ENCODE measurements at places on chromosomes 2 and 18. TPM values are rescaled to one million over a fixed set of nuclear protein-coding genes. Genes with fewer than 3 reads are reported as not detected.

GRCh38 chr2:9355716-9356115 is 67.6 kb downstream of the ITGB1BP1 start:
- peaks cover 6% of the 10 kb centered on the region for H3K36me3 ChIP-seq
- no peak for DNase-seq
- H3K27me3 ChIP-seq: no peaks in the 10 kb centered on the region
- no peak overlapping the region for H3K27ac ChIP-seq

- H3K4me3 ChIP-seq: no peak overlapping the region
- DNase-seq: peak; percentile 58
- peaks cover 5% of the 10 kb centered on the region for H3K4me1 ChIP-seq
- no peak overlapping the region for H3K27ac ChIP-seq
- no peaks in the 10 kb centered on the region for H3K27me3 ChIP-seq
Measured at GRCh38 chr2:231800493-231801091, 14.3 kb downstream of the COPS7B start.

- H3K4me1 ChIP-seq: peaks cover 23% of the 10 kb centered on the region
- no peaks in the 10 kb centered on the region for H3K36me3 ChIP-seq
- no peak overlapping the region for H3K27ac ChIP-seq
- no peak for DNase-seq
- no peaks in the 10 kb centered on the region for H3K27me3 ChIP-seq
Measured at GRCh38 chr2:20165677-20166509, 59.0 kb downstream of the SDC1 start.

CNTNAP5 gene
- total RNA-seq: not detected

GRCh38 chr18:3086871-3087270 is 73.9 kb upstream of the LPIN2 start:
- no peak overlapping the region for H3K27ac ChIP-seq
- H3K36me3 ChIP-seq: no peaks in the 10 kb centered on the region
- no peaks in the 10 kb centered on the region for H3K4me1 ChIP-seq
- no peak for DNase-seq

ATP6V1B1 gene
- total RNA-seq: 0.99 TPM

GRCh38 chr18:11994336-11994702 is 13.0 kb downstream of the IMPA2 start:
- no peak overlapping the region for H3K4me3 ChIP-seq
- H3K36me3 ChIP-seq: no peaks in the 10 kb centered on the region
- no peaks in the 10 kb centered on the region for H3K27me3 ChIP-seq

DNA sequence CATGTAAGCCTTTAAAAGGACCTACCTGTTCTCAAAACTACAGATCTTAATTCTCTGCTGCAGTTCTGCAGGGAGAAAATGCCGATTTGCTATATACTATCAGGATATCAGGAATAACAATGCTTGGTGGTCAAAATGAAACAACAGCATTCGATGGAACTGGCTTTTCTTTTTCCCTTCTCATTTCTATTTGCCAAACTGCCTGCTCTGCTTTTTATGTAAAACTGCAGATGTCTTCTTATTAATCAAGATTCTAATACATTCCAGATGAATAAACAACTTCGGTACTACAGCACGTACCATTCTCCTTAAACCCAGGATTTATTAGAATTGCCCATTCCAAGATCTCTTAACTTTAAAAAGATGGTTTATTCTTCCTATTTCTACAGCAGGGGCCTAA is 100.9 kb downstream of the ZNF521 start:
- no peak overlapping the region for H3K4me3 ChIP-seq
- H3K27ac ChIP-seq: no peak overlapping the region
- H3K36me3 ChIP-seq: no peaks in the 10 kb centered on the region
- DNase-seq: no peak
- no peaks in the 10 kb centered on the region for H3K4me1 ChIP-seq

DNA sequence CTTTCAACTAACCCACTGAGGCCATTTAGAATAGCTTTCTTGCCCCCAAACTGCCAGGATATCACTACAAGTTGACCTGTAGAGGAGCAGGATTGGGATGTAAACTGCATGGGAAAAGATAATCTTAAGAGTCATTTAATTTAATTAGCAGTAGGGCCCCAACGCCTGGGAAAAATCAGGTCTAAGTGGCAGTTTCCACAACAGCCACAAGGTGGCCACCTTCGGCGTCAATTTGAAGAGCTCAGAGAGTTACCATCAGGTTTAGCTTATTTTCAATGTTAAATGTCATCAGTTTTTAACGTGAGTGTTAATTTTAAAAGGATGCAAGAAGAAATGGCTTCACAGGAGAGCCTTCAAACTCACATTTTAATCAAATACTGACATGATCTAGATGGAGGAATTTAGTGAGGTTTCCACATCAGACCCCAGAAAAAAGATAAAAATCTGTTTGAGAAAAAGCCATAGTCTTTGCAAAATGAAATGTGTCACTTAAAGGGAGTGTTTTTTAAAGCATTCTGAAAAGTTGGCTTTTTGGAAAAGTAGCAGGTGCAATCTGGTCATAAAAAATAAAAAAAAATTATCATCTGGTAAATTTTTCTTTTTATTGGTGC is 77.3 kb upstream of the UPP2 start:
- H3K27ac ChIP-seq: no peak overlapping the region
- no peaks in the 10 kb centered on the region for H3K27me3 ChIP-seq
- H3K36me3 ChIP-seq: no peaks in the 10 kb centered on the region

CCDC150 gene
- total RNA-seq: 56.1 TPM

GRCh38 chr2:5287558-5288334 is 404.4 kb upstream of the SOX11 start:
- no peak for DNase-seq
- H3K4me3 ChIP-seq: no peak overlapping the region
- H3K36me3 ChIP-seq: no peaks in the 10 kb centered on the region
- no peak overlapping the region for H3K27ac ChIP-seq
- no peaks in the 10 kb centered on the region for H3K4me1 ChIP-seq

GRCh38 chr2:225270053-225270452 is 129.5 kb upstream of the NYAP2 start:
- no peaks in the 10 kb centered on the region for H3K4me1 ChIP-seq
- no peak for DNase-seq
- no peak overlapping the region for H3K27ac ChIP-seq
- no peak overlapping the region for H3K4me3 ChIP-seq
- H3K27me3 ChIP-seq: no peaks in the 10 kb centered on the region

GRCh38 chr18:24075767-24076597 is 61.4 kb downstream of the TTC39C start:
- H3K4me1 ChIP-seq: peaks cover 17% of the 10 kb centered on the region
- H3K36me3 ChIP-seq: no peaks in the 10 kb centered on the region
- H3K27ac ChIP-seq: no peak overlapping the region

- H3K27ac ChIP-seq: peak overlapping the region; percentile 9
- peaks cover 20% of the 10 kb centered on the region for H3K4me1 ChIP-seq
- no peaks in the 10 kb centered on the region for H3K36me3 ChIP-seq
- no peak overlapping the region for H3K4me3 ChIP-seq
Measured at GRCh38 chr2:49978341-49978740, 824.0 kb upstream of the FSHR start.

PREPL gene
- 58.8 TPM for total RNA-seq

OR6B2 gene
- total RNA-seq: not detected

SRD5A2 gene
- not detected for total RNA-seq

DNA sequence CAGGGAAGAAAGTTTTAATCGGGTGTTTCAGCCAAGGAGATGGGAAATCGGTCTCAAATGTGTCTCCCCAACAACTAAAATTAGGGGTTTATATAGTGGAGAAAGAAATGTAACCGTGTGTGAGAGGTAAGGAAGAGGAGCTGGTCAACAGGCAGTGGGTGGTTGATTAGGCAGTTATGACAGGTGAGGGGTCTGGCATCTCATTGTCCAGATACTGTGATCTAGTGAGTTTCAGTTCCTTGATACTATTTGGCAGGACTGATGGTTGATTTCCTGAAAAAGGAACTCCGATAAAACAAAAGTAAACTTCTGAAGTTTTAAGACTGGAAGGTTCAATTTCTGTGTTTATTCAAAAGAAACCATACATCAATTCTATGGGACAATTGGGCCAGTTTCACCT is 197.9 kb downstream of the LPIN1 start:
- no peak for DNase-seq
- H3K36me3 ChIP-seq: no peaks in the 10 kb centered on the region
- no peak overlapping the region for H3K27ac ChIP-seq
- no peaks in the 10 kb centered on the region for H3K27me3 ChIP-seq
- H3K4me1 ChIP-seq: no peaks in the 10 kb centered on the region

- no peaks in the 10 kb centered on the region for H3K27me3 ChIP-seq
- no peak for DNase-seq
- no peaks in the 10 kb centered on the region for H3K4me1 ChIP-seq
- H3K27ac ChIP-seq: no peak overlapping the region
Measured at GRCh38 chr2:148253685-148254084, 232.8 kb downstream of the MBD5 start.

DNA sequence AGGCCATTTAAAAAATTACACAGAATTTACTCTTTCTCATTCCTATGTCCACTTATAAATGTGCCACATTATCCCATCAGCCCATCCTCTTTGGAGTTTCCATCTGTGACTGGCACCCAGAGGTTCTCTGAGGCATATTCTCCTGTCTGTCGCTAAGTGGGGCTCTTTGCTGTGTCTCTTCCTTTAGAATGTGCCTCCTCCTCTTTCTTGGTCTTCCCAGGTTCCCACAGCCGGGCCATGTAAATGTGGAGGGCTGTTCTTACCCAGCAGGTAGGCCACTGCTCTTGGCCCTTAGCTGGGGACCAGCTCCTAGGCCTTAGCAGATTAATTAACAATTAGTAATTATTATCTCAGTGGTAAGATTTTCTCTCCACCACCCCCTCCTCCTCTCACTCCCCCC is 167.0 kb downstream of the INSIG2 start:
- H3K4me1 ChIP-seq: peaks cover 35% of the 10 kb centered on the region
- no peak overlapping the region for H3K27ac ChIP-seq
- no peaks in the 10 kb centered on the region for H3K27me3 ChIP-seq

GRCh38 chr18:62957885-62958472 is 242.6 kb downstream of the PHLPP1 start:
- H3K4me3 ChIP-seq: no peak overlapping the region
- no peaks in the 10 kb centered on the region for H3K27me3 ChIP-seq
- H3K27ac ChIP-seq: no peak overlapping the region
- DNase-seq: peak; percentile 55
- no peaks in the 10 kb centered on the region for H3K4me1 ChIP-seq

DNA sequence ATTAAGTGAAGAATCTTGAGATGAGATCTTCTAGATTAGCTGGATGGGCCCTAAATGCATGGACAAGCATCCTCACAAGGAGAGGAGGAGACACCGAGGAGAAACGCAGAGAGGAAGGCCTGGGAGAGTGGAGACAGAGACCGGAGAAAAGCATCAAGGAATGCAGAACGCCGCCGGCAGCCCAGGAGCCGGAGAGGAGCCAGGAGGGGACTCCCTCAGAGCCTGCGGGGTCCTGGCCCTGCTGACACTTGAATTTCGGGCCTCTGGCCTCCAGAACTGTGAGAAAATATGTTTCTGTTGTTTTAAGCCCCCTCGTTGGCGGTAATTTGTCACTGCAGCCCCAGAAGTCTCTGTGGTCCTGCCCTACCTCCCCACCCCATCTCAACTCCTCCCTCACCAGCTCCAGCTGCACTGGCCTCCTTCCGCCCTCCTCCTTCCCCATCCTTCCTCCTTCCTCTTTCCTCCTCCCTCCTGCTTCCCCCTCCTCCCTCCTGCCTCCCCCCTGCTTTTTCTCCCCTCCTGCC is 116.7 kb downstream of the TWIST2 start:
- no peaks in the 10 kb centered on the region for H3K4me1 ChIP-seq
- no peak overlapping the region for H3K27ac ChIP-seq
- H3K4me3 ChIP-seq: no peak overlapping the region
- no peaks in the 10 kb centered on the region for H3K36me3 ChIP-seq
- H3K27me3 ChIP-seq: no peaks in the 10 kb centered on the region

LRRC30 gene
- not detected for total RNA-seq

DNA sequence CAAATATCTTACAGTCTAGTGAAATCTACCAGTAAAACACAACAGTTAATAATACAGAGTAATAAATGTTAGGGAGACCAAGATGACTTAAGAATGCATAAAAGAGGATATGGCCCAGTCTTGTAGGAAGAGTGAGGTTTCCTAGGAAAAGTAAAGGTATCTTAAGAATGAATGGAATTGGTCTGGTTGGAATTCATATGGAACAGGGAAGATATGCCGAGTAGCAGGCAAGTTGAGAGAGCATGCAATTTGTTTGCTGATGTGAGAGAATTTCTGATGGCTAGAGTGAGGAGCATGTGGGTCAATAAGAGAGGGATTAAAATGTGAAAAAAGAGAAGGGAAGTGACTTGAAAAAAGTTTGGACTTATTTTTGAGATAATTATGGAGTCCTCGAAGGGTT is 512.9 kb upstream of the ZEB2 start:
- no peak overlapping the region for H3K4me3 ChIP-seq
- no peak overlapping the region for H3K27ac ChIP-seq
- no peak for DNase-seq
- H3K36me3 ChIP-seq: no peaks in the 10 kb centered on the region
- H3K4me1 ChIP-seq: peaks cover 6% of the 10 kb centered on the region

CPSF3 gene
- 199 TPM for total RNA-seq

DNA sequence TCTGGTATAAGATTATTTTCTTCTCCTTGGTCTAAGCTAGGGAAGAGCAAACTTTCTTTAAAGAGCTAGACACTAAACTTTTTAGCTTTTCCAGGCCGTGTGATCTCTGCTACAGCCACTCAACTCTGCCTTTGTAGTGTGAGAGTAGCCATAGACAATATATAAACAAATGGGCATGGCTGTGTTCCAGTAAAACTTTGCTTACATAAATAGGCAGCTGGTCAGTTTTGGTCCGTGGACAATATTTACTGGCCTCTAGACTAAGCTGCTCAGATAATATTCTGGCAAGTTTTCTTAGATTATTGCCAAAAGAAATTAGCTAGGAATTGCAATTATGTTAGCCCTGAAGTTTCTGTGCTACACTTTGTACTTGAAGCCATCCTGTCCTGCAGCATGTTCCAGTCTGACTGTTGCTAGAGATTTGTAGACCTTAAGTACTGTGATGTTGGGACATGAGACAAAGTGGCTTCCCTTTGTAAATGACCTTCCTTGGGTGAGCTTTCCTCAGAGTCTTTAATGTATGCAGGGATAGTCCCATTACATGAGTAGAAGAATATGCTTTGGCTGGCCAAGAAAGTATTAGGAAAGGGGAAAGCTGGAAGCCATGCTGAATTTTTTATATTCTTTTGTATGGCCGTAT is 126.9 kb downstream of the SOX11 start:
- H3K27me3 ChIP-seq: no peaks in the 10 kb centered on the region
- no peak overlapping the region for H3K4me3 ChIP-seq
- H3K4me1 ChIP-seq: no peaks in the 10 kb centered on the region
- no peak for DNase-seq
- no peaks in the 10 kb centered on the region for H3K36me3 ChIP-seq

GRCh38 chr2:198211706-198212105 is 407.3 kb downstream of the PLCL1 start:
- no peak overlapping the region for H3K4me3 ChIP-seq
- DNase-seq: no peak
- no peak overlapping the region for H3K27ac ChIP-seq
- H3K36me3 ChIP-seq: no peaks in the 10 kb centered on the region

- no peak overlapping the region for H3K27ac ChIP-seq
- H3K4me3 ChIP-seq: no peak overlapping the region
- peaks cover 9% of the 10 kb centered on the region for H3K4me1 ChIP-seq
- H3K27me3 ChIP-seq: no peaks in the 10 kb centered on the region
- no peak for DNase-seq
Measured at GRCh38 chr18:8264116-8264515, 345.1 kb upstream of the RAB12 start.

Data from neural progenitor cell (in vitro differentiated cells).